ENCODE measurements at places on chromosomes 7 and 10.

- no peak for DNase-seq
Observed at GRCh38 chr10:34507217-34507616, 307.9 kb downstream of the PARD3 start.

- DNase-seq = no peak
Observed at GRCh38 chr10:132282667-132283603, 24.8 kb downstream of the STK32C start.

- no peak for DNase-seq
Observed at GRCh38 chr10:96260014-96260413, 11.4 kb downstream of the BLNK start.

GRCh38 chr7:143013893-143014292 is 13.0 kb downstream of the OR9A2 start:
- DNase-seq = no peak

- no peak for DNase-seq
Observed at GRCh38 chr7:24477398-24478136, 95.7 kb upstream of the PALS2 start.

- DNase-seq = no peak
Observed at GRCh38 chr7:47253650-47254080, 328.2 kb downstream of the TNS3 start.

GRCh38 chr10:121990015-121990677 is 1.2 kb downstream of the TACC2 start:
- no peak for DNase-seq

DNA sequence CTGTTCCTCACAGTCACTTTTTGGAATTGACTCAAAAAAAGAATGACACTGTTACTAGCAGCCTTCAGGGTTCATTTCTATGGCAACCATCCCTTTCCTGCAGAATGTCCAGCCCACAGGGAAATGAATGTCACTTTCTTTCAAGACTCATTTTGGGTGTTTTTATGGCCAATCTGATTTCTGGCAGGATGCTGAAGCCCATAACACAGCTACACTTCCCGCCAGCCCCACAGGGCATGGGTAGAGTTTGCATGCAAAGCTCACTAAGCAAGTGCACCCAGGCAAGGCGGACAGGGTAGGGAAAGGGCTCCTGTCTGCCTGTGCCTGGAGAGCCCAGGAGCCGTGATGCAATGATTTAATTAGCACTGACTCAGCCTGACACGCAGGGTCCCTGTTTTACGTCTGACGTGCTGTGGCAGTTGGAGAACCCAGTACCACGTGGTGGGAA is 26.1 kb upstream of the GPAM start:
- no peak for DNase-seq

DNA sequence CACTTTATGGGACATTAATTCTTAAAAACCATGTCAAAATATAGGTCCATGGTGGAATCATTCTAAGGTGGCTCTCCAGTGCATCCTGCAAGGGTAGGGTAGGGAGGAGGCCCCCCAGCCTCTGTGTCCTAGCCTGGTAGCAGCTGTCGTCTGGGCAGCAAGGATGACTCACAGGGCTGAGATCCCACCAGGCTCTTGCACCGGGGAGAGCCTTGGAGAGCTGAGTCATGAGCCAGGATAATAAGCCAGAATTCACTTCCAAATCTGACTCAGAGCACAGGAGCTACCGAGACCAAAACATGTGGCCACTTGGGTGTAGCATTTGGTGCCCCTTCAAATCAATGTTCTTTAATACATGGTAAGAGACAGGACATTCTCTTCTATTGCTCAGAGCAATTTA is 298.5 kb downstream of the NEBL start:
- no peak for DNase-seq

GRCh38 chr7:47482013-47482875 is 99.7 kb downstream of the TNS3 start:
- no peak for DNase-seq

GRCh38 chr10:71516890-71517289 is 120.2 kb downstream of the CDH23 start:
- DNase-seq = no peak

DNA sequence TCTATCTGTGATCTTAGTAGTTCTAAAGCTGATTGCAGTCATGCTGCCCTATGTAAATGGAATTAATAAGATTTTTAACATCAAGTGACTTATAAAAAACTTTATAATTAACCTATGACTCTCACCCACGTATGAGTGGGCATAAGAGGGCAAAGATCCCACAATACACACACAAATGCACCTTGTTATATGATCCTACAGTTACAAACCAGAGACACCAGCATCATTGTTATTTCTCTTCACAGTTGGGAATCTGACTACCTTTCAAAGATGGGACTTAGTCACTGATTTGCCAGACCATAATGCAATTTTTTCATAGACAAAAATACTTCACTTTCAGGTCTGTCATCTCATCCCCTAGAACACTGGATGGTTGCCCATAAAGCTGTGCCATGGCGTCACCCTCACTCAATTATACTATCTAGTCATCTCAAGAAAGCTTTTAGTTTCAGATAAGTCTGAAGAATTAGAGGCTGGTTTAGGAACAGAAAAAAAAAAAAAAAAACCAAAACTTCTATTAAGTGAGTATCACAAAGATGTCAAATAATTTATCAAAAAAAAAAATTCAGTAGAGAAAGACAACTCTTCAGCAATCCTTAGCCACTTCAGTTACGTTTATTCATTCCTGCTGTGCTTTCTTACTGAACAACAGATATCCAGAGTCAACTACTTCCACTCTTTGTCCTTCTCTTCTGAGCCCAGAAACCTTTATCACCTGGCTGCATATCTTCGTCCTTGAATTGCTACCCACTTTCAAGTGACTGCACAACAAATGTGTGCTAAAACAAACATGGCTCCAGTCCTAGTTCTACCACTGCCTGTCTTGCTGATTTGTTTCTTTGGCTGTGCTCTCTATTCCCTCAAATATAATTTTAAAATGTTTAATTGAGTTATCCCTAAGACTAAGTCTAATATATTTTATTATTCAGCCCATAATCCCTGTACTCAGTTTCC is 175.0 kb upstream of the CHRM2 start:
- no peak for DNase-seq

DNA sequence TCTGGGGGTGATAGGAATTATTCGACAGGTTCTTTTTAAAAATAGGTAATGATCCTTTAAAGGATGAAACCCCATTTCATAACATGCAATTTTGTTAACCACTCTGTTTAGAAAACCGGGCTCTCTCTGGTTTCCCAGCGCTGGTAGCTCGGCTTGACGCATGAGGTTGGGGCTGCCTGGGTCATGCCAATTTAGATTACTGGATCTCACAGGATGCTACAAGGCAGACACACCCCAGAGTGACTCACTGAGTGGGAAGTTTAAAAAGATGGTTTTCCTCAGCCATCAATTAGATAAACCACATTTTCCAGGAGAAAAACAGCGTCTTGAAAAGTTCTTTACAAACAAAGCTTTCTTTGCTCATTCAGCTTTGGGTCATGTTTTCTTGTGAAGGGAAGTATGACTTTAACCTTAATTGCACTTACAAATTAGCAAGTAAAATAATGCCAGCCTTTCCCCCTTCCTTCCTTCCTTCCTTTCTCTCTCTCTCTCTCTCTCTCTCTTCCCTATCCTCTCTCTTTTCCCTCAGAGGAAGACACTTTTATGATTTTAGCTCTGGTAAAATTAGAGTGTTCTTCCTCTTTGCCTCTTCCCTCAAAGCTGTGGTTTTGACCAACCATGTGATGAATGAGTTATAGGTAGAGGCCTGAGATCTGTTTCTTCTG is 99.8 kb downstream of the EPDR1 start:
- DNase-seq = no peak

GRCh38 chr10:88103576-88103975 is 240.2 kb downstream of the PTEN start:
- no peak for DNase-seq

DNA sequence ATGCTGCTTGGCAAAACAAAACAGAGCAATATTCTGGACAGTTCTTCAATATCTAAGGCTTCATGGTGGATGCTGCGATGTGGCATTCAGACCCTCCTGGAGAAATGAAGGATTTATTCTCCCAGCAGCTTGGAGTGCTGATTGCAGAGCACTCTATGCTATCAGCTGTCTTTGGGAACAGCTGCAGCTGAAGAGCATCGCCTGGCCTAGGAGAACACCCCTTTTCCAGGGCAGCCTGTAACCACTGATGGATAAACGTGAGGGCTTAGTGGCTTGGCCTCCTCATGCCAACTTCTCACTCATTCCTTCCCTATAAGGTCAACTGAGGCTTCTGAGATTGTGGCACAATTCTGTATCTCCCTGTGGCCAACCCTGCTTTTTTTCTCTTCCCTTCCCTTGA is 638.1 kb upstream of the CNTNAP2 start:
- no peak for DNase-seq

GRCh38 chr10:88540351-88540750 is 42.8 kb downstream of the RNLS start:
- DNase-seq = no peak

DNA sequence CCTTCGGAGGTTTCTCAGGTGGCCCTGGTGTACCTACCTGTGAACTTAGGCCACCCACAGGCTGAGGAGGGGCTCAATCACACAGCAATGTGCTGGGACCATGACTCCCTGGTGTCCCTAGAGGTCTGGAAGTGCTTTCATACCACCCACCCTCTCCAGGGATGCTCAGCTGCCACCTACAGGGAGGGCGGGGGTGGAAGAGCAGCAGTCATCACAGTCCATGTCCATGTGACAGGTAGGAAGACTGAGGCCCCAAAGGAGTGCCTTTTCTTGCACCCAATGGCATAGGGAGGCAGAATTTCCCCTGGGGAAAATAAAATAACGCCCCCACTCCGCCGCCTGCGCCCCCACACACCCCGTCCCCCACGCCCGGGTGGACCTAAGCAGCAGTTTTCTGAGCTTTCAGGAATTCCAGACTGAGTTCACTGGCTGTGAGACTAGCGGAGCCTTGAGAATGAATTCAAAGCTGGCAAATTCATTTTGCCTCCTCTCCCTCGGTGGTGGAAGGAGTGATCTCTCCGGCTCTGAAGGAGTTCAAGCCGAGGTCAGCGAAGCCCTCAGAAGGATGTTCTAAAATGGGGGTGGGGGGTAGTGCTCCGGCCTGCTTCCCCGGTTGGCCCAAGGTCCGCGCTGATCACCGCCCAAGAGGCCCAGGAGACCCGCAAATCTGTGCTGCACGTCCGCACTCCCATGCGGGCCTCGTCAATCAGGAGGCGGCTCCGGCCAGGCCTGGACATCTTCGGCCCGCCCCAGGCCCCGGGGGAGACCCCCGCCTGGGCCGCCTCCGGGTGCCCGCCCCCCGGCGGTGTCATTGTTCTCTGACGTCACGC is 2.1 kb upstream of the ZMIZ1 start:
- DNase-seq = no peak

- no peak for DNase-seq
Observed at GRCh38 chr10:68499544-68499943, 27.8 kb upstream of the DNA2 start.

DNA sequence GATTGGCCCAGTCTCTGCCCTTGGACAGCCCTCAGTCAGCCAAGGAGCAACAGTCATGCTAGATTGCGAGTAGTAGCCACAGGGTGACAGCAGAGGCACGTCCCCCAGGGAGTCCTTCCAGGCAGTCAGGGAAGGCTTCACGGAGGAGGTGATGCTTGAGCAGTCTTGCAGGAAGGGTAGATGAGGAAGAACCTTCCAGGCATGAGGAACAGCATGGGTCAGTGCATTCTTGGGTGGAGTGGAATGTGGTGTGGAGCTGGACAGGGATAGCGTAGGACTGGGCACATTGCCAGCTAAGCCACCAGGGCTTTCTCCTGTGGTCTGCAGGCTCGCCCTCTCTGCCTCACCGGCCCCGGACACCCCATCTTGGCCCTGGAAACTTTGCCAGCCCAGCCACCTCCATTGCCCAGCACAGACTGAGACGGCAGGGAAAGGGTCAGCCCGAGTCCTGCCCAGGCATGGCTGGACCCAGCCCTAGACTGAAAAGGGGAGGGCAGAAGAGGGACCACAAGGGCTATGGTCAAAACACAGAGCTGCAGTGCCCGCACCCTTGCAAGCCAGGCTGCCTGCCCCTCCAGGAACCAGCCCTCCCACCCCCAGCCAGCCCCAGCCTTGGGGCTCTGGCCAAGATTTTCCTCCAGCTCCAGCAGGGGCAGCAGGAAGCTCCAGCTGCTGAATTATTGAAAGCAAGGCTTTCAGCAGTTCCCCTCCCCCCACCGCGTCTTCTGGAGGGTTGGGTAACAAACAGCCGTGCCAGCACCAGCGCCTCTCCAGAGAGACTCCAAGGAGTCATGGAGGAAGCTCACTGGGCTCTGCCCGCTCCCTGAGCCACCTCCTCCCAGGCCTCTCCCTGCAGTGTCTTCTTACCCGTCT is 18.7 kb downstream of the SRRM3 start:
- DNase-seq = no peak

GRCh38 chr10:70509757-70510147 is 31.2 kb downstream of the PALD1 start:
- DNase-seq = no peak

DNA sequence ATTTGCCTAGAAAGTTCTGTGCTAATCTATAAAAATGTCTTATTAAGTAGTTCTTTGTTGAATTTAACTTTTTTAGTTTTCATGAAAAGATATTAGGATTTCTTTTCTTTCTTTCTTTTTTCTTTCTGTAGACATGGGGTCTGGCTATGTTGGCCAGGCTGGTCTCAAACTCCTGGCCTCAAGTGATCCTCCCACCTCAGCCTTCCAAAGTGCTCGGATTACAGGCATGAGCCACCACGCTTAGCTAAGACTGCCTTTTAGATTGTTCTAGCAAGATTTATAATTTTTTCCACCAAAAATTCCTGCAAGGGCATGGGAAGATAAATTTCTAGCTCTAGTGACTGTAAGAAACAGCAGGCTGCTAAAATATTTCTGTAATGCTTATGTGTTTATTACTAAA is 140.5 kb downstream of the WDR37 start:
- DNase-seq = no peak

GRCh38 chr10:50636618-50637579 is 13.1 kb upstream of the SGMS1 start:
- no peak for DNase-seq

GRCh38 chr10:122121059-122121458 is 132.1 kb downstream of the TACC2 start:
- no peak for DNase-seq

GRCh38 chr7:159017741-159018140 is 126.9 kb downstream of the VIPR2 start:
- no peak for DNase-seq

DNA sequence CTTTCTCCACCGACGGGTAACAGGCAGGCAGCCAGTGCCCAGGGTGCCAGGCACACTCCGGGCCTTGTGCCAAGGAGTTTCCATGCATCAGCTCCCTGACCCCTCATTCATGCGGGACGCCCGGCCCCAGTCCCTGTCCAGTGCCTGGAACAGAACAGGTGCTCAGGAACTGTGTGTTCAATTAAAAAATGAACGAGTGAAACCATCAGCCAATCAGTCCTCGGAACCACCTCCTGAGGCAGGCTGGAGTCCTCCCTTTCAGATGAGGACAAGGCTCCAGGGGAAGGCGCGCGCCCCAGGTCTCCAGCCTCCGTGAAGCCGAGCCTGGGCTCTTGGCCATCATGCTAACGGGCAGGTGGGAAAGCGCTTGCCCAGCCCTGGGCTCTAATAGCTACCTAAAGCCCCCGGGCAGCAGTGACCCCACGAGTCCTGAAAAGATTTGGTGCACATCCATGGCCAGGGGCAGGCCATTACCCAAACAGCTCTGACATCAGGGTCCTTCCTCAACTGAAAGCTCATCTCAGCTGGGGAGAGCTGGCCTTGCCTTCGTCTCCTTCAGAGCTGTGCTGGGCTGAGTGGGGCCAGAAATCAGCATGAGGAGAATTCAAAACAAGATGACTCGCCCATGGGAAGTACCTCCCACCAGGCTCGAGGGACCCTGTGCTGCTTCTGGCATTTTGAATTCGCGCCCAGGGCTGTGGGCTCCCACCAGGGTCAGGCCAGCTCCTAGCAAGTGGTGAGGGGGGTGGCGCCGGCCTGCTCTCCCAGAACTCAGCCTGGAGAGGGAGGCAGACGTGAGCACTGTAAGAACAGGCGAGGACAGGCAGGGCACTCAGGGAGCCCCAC is 200.5 kb downstream of the MAD1L1 start:
- no peak for DNase-seq
